ENCODE measurements at places on chromosomes 11 and 22.
A peak's percentile ranks its signal among the peaks of the same experiment; 100 is the strongest.

GRCh38 chr22:25478528-25478927 is 85.9 kb upstream of the GRK3 start:
- no peak for DNase-seq

DNA sequence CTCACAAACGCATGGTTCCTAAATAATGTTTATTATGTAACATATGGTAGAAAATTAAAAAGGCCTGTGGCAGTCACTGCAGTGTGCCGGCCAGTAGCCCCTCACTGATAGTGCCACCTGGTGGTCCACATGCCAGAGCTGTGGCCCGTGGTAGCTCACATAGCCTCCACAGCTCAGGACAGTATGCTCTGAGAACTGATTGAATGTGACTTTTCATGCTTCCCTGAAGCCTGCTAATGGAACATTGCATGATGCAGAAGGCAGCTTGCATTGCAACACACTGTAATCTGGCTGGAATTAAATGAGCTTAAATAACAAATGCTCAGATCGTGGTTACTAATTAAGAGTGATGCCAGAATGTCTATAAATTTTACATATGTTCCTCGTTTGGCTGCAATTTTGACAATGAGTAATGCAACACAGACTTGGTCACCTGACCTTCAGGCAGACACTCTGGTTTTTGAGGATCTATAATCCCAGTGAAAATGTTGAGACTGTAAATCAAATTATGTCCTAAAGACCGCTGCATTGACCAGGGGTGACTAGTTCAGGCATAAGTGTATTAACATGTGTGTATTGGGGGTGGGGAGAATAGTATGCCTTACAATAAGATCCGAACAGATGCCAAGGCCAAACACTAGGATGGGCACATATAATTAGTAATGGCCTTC is 566.4 kb downstream of the METTL15 start:
- peak; percentile 86 for DNase-seq

DNA sequence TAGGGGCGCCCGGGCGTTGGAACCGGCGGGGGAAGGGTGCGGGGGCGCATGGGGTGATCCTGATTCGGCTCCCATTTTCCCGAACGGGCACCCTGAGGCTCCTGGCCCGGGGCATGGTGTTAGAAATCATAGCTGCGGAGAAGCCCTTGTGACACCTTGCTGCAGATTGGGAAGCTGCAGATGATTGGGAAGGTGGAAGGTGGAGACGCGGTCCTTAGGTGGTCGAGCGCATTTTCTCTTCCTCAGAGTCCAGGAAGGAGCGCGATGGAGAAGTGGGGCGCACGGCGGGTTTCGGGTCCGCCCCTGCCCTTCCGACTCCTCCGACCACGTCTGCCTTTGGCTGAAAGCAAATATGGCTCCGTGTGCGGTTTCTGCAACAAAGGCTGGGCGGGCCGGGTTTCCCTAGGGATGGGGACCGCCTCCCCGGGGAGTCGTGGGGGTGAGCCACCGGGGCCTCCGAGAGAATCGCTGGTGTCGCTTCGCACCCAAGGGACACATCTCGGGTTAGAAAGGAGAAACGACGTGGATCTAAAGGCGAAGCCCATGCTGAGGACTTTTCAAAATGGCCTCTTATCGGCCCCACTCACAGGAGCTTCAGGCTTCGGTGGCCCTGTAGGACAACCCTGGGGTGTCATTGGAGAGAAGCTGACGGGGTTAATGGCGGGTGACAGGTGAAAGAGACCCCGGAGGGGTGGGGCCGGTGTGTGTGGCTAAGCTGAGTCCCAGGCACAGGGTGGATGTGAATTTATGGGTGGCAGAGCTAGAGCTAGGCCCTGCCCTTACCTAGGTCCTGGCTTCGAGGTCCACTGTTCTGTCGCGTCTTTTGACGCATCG is 707 bp upstream of the FTH1 start:
- no peak for DNase-seq

DNA sequence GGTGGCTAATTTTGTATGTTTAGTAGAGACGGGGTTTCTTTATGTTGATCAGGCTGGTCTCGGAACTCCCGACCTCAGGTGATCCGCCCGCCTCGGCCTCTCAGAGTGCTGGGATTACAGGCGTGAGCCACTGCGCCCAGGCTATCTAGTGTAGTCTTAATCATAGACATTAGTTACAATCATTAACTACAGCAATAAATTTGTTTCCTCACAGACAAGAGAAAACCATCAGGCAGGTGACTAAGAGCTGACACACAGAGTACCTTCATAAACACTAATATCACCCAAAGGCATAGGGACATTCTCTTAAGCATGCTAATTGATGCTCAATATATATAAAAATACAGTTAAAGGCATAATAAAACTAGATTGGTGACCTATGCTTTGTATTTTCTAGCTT is 19.4 kb downstream of the SDHD start:
- no peak for DNase-seq

- no peak for DNase-seq
These were observed 802 bp downstream of the ATG2A start for GRCh38 chr11:64916040-64916774.

DNA sequence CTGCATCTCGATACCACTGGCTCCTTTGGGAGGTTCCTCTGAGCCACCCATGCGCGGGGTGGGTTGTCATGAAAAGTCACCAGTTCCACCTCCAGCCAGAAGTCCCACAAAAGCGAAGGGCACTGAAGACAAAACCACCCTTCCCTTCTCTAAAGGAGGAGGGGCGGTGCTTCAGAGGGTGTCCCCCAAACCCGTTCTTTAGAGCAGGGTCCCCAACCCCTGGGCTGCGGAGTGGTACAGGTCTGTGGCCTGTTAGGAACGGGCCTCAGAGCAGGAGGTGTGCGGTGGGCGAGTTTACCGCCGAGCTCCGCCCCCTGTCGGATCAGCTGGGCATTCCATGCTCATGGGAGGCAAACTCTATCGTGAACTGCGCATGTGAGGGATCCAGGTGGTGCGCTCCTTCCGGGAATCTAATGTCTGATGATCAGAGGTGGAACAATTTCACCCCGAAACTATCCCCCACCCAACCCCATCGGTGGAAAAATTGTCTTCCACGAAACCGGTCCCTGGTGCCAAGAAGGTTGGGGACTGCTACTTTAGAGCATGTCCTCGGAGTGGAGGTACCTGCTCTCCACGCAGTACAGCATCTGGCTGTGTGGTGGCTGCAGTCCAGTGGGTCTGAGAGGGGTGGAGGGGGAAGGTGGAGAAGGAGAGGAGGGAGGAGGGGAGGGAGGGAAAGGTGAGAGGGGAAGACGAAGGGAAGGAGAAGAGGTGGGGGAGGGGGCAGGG is 72.9 kb upstream of the SEPTIN5 start:
- no peak for DNase-seq

DNA sequence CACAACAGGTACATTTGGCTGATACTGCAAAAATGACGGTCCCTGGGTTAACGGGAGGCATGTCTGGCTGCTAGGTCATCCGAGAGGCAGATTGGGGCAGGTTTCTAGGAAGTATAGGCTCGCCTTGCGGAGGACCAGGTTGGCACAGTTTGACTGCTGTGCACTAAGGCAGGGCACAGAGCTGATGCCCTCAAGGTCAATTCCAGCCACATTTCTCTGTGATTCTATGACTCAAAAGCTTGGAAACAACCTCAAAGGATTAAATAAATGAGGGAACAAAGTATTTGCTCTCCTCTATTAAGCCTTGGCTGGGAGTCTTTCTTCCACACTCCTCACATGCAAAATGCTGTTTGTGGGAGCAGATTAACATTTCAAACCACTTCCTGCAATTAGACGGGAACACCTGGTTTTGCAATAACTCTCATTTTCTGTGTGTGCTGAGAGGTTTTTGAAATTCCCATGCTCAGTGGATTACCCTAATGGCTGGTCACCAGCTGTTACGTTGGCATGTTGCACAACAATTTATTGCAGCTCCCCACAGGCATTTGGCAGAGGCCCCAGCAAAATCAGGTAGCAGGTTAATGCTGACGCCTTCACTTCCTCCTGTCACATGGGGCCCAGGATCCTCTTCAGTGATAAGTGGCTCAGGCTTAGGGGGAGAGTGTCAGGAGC is 61.0 kb upstream of the PLET1 start:
- DNase-seq: peak; percentile 31

- DNase-seq: no peak
These were observed 33.0 kb downstream of the FZD4 start for GRCh38 chr11:86922225-86922624.
